ENCODE measurements at places on chromosomes 5 and 9.

GRCh38 chr9:3468421-3469205 is 57.2 kb downstream of the RFX3 start:
- DNase-seq, result no peak

- DNase-seq, result no peak
These were observed 30.6 kb upstream of the GARNL3 start for GRCh38 chr9:127233989-127234388.

GRCh38 chr5:55900068-55900467 is 48.9 kb downstream of the IL31RA start:
- DNase-seq, result no peak

DNA sequence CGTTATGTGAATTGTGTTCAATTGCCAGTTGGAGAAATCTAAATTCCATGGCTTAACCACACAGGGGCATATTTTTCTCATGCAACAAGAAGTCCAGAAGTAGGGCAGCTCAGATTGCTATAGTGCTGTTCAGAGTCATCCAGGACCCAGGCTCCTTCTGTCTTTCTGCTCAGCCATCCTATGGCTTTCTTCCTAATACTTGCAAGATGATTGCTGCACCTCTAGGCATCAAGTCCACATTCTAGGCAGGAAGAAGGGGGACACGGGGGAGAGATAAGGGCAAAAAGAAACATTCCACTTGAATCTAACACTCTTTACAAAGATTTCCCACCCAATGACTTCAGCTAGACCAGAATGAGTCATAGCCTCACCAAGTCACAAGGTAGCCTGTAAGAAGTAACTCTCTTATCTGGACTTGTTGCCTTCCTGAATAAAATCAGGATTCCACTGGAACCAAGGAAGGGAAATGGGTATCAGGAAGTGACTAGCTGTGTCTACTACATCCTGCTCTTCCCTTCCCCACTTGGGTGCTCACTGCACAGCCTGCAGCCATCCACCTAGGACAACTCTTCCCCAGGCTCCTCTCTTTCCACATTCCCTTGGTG is 5.3 kb downstream of the ERAP2 start:
- no peak for DNase-seq

GRCh38 chr9:15086778-15087324 is 176.6 kb upstream of the FREM1 start:
- no peak for DNase-seq

- DNase-seq, result no peak
These were observed 5.0 kb downstream of the TENT4A start for GRCh38 chr5:6718161-6718681.

GRCh38 chr5:133149345-133149744 is 97.5 kb downstream of the HSPA4 start:
- DNase-seq, result no peak

DNA sequence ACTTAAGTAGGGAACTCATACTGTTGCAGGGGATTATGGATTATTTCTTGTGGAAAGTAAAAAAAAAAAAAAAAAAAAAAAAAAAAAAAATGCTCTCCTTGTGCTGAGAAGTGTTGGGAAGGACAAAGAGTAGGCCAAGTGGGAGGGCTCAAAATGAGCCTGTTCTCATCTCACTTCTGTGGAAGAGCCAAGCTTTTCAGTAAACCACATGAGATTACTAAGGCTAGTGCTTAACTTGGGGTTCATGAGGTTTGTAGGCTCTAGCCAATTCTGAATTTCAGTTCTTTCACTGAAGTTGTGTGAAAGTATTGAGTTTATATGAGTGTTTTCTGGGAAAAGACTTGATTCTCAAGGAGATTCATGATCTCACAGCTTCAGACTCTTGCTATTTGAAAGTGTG is 23.0 kb upstream of the CEP78 start:
- DNase-seq, result no peak

GRCh38 chr9:136204145-136204805 is 653 bp downstream of the LHX3 start:
- no peak for DNase-seq

- DNase-seq, result no peak
These were observed 236.5 kb downstream of the DRD1 start for GRCh38 chr5:175207321-175208040.

DNA sequence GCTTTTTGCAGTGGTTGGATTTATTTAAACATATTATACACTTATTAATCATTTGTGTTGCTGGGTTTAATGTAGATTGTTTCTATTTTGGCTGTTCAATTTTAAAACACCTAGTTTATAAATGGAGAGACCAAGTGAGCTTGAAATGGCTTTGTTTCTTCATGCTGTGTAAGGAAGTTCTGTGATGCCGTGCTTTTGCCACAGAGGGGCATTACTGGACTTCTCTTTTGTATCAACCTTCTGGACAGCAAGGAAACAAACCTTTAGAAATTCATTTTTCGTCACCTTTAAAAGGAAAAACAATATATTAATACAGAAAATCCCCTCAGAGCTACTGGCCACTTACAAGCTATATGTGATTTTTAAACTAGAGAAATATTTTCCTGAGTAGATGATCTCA is 81.9 kb downstream of the DMRTA1 start:
- DNase-seq, result no peak

DNA sequence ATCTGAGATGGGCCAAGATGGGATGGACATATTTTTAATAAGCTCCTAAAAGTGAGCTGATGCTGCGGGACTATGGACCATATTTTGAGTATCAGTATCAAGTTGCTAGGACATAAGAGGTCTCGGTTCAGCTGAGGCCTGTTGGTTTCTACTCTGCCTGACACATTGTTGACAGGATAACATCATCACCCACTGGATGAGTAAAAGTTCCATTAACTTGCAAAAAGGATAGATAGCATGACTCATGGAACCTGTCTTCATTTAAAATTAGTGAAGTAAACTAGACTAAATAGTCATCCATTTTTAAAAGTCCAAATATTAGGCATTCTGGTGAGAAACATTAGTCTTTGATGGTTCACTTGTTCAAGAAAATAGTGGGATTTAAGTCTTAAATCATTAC is 33.3 kb downstream of the PARP8 start:
- no peak for DNase-seq

GRCh38 chr5:58149345-58149744 is 310.5 kb downstream of the PLK2 start:
- no peak for DNase-seq

DNA sequence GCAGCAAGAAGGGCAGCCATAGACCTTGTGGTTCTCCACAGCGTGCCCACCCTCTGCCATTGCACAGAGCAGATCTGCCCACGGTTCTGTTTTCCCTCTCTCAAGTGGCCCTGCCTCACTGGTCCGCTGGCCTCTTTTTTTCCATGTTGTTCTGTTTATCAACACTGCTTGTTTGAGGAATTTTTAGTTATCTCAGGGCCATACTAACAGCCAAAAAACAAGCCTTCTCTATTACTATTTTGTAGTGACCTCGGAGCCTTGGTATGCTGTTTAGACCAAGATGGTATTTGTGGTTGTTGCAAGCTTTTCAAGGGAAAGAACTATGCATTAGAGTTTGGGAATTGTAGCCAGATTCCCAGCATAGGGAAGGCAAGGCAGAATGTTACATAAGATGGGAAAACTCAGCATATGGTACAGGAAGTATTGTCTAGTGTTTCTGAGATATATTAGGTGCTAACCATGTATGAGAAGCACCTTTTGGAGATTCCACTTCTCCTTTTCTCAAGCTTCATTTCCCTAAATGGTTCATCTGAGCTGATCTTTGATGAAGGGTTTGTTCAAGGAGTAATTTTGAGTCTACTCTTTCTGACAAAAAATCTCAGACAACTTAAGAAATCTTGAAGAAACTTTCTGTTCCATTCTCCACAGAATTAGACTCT is 54.3 kb downstream of the NUP214 start:
- DNase-seq, result no peak

- DNase-seq, result no peak
These were observed 128.1 kb upstream of the VLDLR start for GRCh38 chr9:2493529-2493928.

DNA sequence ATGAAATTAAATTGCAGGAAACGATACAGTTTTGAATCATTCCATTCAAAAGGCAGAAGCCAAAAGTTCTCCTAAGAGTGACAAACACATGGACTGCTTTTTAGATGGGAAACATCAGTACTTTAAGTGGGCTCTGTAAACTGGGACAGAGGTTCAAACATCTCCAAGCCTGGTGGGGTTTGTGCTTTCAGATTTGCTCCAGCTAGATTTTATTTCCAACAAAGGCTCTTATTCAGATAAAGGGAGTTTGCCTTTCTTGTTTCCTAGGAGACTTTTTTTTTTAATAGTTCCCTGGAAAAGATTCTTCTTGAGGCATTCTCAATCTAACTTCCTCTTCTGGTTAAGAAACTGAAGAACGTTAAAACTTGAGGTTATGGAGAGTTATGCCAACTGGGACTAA is 277.6 kb downstream of the TMEM38B start:
- no peak for DNase-seq

DNA sequence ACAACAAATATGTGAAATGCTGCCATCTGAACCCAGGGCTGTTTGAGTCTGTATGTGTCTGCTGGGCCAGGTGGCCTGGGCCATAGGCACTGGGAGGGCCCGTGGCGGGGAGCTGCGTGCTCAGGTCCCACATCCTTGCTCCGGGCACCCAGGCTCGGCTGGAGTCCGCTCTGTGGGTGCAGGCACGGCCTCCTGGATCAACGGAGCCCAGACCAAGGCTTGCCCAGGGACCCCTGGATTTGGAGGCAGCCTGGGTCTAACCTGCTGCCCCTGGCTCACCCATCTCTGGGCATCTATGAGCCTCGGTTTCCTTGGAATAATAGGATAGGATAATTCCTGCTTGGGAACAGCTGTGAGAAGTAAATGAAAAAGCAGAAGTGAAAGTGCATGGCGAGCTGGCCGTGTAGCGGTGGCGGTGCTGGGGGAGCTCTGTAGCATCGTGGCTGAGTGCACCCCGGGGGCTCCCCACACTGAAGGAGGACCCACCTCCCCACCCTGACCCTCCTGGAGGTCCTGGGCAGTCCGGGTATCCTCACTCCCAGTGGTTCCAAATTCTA is 1.2 kb downstream of the CDHR2 start:
- no peak for DNase-seq

DNA sequence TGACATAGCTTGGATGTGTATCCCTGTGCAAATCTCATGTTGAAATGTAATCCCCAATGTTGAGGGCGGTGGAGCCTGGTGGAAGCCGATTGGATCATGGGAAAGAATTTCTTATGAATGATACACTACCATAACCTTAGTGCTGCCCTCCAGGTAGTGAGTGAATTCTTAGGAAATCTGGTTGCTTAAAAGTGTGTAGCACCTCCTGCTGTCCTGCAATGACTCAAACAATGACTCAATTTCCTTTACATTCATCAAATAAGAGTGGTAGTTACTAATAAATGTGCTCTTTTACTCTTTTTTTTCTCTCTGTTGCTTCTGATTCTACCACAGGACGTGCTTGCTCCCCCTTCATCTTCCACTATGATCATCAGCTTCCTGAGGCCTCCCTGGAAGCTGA is 1696.0 kb upstream of the CDH9 start:
- no peak for DNase-seq

GRCh38 chr5:141199359-141200235 is at the start of gene PCDHB11:
Gene PCDHB11, plus strand, starts transcription at chr5:141199627. Its CDS starts 148 bp downstream, at chr5:141199775.
- no peak for DNase-seq

DNA sequence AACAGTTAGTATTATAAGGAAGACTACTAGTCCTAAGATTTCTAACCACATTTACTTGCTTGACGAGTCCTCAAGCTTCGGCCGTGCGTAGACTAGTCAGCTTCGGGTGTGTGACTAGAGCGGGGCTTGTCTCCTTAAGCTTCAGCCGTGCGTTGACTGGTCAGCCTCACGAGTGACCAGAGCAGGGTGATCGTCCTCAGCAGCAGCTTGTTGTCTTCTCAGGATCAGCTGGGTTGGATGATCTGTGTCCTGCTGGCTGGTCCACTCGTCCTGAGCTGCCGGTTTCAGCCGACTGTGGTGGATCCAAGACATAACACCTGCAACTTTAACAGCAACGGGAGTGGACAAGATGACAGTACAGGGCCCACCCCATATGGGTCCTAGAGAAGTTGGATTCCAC is 16.7 kb downstream of the CEL start:
- no peak for DNase-seq

DNA sequence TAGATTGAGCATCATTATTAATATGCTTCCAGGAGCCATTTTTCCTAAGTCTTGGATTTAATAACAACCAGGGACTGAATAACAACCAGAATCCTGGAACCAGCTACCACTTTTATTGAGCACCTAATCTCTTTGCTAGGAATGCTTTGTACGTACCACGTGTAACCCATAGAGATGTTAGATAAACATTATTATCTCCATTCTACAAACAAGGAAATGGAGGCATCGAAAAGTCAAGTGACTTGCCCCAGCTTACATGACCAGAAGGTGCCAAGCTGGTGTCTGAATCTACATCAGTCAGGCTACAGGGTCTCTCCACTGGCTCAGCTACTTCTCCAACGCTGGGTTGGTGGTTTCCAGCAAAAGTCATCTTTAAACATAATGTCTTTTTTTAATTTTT is 256.1 kb upstream of the ANKRD55 start:
- DNase-seq, result no peak

DNA sequence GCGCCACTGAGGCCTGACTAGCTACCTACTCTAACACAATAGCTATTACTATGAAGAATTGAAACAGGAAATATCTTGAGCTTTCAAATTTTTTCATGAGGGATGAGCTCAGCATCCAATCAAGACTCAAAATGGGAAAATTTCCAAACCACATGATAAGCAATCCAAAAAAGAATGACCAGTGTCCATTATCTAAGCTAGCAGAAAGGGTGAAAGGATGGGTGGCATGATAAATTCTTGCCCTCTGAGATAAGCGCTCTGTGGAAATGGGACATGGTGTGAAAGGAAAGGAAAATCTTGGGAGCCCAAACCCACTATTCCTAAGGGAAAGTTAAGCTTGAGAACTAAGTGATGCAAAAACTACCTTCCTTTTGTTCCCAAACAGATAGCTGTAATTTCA is 170.2 kb upstream of the NREP start:
- no peak for DNase-seq

DNA sequence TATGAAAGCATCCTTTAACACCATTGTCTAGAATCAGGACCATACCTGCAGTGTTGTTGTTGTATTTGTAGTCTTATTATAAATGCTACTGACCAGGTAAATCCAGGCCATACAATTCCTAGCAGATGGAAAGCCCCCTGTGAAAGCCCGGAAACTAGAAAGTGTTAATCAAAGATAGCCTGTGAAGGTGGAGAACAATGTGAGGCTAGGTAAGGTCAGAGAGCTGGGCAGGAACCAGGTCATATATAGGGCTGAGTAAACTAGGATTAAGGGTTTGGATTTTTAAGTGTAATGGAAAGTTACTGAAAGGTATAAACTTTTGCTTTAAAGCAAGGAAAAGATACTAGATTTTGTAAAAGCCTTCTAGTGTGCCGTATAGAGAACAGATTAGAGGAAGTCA is 6.7 kb downstream of the LRRC70 start:
- no peak for DNase-seq

GRCh38 chr9:126025991-126026390 is 278.8 kb downstream of the PBX3 start:
- no peak for DNase-seq
